ENCODE measurements at places on chromosomes 4 and X. TPM values are rescaled to one million over a fixed set of nuclear protein-coding genes. Genes with fewer than 3 reads are reported as not detected.

- no peaks in the 10 kb centered on the region for H3K27me3 ChIP-seq
- DNase-seq = peak; percentile 80
- peak overlapping the region; percentile 32 for H3K4me3 ChIP-seq
- H3K27ac ChIP-seq = peak overlapping the region; percentile 78
These were observed 66.5 kb upstream of the CLCN4 start for GRCh38 chrX:10090319-10090718.

GRCh38 chrX:16807548-16807947 is 21.3 kb downstream of the TXLNG start:
- DNase-seq = no peak
- H3K4me3 ChIP-seq = no peak overlapping the region
- no peaks in the 10 kb centered on the region for H3K27me3 ChIP-seq

GRCh38 chr4:29311247-29311646 is 1408.9 kb upstream of the PCDH7 start:
- no peaks in the 10 kb centered on the region for H3K36me3 ChIP-seq
- H3K4me3 ChIP-seq = no peak overlapping the region
- H3K4me1 ChIP-seq = peaks cover 14% of the 10 kb centered on the region
- H3K27me3 ChIP-seq = no peaks in the 10 kb centered on the region
- DNase-seq = no peak

DNA sequence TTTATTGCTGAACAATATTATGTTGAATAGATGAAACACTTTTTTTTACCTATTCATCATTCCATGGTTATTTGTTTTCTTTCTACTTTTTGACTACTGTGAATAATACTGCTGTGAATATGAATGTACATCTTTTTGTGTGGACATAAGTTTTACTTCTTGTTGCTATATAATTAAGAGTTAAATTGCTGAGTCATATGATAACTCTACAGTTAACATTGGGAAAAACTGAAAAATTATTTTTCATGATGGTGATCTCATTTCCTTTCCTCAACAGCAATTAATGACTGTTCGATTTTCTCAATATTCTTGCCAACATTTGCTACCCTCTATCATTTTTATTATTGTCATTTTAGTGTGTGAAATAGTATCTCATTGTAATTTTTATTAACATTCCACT is 106.9 kb upstream of the TECRL start:
- H3K4me1 ChIP-seq = no peaks in the 10 kb centered on the region
- H3K27me3 ChIP-seq = no peaks in the 10 kb centered on the region
- no peak overlapping the region for H3K27ac ChIP-seq
- no peak for DNase-seq
- no peak overlapping the region for H3K4me3 ChIP-seq

GRCh38 chr4:22241415-22241814 is 274.5 kb downstream of the ADGRA3 start:
- DNase-seq = no peak
- no peak overlapping the region for H3K4me3 ChIP-seq
- no peaks in the 10 kb centered on the region for H3K27me3 ChIP-seq
- H3K36me3 ChIP-seq = no peaks in the 10 kb centered on the region
- peaks cover 17% of the 10 kb centered on the region for H3K4me1 ChIP-seq

Gene SSX4
- not detected for total RNA-seq

Gene CNKSR2
- total RNA-seq = 2.0 TPM

Gene SUPT20HL1
- total RNA-seq = not detected

Gene SLC9A6
- total RNA-seq = 13.4 TPM

Gene ASB11
- total RNA-seq = not detected
